ENCODE measurements at places on chromosomes 2 and 18.

DNA sequence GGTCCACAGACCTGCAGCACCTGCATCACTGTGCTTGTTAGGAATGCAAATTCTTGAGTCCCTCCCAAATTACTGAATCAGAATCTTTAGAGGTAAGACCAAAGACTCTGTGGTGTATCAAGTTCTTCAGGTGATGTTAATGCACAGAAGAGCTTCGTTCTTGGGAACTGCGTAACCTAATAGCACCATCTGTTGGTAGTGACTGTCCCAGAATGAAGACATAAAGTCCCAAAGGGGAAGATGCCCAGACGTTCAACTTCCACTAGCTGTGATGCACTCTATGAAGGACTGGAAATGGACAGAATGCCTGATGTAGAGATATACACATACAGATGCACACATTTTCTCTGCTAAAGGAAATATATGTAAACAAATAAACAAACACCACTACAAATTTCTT lies 576.0 kb downstream of the LRP1B start:
- no peak for DNase-seq

DNA sequence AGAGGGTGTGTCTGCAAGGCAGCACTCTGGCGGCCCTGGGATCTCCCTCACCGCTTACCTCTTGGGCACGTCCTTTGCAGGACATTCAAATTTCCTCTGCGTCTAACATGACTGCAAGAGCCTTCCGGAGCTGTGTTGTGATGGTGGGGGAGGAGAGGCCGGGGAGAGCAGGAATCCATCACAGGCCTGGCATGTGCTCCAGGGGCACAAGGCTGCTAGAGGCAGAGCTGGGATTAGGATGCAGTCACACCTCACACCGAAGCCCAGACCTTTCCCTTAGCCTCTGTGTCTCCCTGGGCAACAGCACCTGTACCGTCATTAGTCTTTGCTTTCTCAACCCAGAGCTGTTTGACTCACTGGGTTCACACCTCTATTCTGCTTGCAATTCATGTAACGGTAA lies 111.3 kb downstream of the CMPK2 start:
- no peak for DNase-seq

GRCh38 chr18:79786304-79786703 lies 11.4 kb upstream of the KCNG2 start:
- DNase-seq = no peak

GRCh38 chr2:219282375-219282774 lies 3.2 kb downstream of the DNAJB2 start:
- no peak for DNase-seq

- DNase-seq = no peak
Measured at GRCh38 chr18:58808349-58808748, 56.3 kb upstream of the ZNF532 start.

DNA sequence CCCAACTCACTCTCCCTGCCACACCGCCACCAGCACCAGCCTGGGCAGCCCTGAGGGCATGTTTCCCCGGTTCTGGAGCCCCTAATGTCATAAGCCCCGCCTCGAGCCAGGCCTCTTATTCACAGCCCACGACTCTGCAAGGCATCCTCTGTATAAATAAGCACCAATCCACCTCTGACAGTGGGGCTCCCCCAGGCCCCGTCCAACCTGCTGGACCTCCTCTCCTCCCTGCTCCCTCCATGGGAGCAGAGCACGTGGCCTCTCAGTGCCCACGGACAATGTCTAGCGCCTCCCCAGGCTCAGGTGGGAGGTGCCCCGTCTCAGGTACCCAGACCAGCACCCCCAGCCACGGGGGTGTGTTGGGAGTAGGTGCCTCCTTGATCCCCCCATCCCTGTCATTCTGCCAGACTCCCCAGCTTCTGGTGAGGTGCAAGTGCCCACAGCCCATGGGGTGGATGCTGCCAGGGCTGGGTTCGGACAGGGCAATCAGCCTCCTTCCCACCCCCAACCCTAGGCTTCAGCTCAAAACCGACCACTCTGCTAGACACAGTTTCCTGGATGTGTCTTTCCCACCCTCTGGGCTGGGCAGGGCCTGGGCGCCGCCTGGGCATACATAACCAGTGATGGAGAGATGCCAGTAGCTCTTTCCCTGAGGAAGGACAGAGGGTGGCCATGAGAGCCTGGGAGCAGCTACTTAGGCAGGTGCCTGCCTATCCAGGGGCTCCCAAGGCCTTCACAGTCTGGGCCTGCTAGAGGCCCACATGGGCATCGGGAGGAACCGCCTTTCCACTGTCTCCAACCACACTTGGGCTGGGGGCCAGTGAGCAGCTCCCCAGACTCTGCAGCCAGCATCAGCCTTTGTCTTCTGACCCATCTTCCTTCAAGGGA lies 1.6 kb upstream of the ADRA2B start:
- no peak for DNase-seq

- DNase-seq = no peak
Measured at GRCh38 chr2:129366263-129366662, 613.2 kb upstream of the RAB6C start.

DNA sequence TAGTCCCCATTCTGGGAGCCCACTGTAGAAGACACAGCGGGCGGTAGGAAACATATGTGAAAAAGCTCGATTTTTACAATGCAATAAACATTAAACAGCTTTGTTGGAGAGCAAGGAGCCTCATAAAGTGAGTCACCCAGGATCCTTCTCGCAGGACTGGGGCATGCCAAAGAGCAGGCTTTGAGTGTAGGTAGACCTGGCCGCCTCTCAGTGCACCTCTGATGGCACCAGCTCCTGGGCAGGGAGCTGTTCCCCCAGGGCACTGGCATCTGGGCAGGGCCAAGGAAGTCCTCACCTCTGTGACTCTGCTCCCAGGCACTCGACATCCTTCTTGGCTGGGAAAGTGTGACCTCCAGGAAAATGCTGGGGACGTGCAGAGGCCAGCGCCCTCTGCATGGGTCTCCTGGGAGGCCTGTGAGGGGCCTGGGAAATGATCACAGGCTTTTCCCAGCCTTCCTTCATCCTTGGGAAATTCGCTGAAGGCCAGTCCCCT lies 94.2 kb downstream of the POLR1A start:
- no peak for DNase-seq

DNA sequence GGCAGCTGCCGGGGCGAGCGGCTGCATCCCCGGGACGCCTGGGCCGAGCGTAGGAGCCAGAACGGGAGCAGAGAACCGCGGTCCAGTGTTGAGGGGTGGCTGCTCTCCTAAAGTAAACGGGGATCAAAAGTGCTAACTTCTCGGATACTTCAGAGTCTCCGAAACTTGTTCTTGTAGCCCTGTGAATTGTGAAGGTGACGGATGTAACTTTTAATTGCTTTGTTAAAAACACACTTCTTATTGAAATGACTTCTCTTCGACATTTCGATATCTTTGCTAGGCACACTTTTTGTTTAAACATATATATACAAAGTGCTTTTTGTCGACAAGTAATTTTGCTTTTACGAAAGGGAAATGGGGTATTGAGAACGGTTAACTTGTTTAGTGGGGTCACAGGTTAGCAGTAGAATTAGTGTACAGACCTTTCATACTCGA lies 540 bp downstream of the ATP9B start:
- DNase-seq = no peak

GRCh38 chr2:4868466-4868865 lies 823.7 kb upstream of the SOX11 start:
- no peak for DNase-seq

DNA sequence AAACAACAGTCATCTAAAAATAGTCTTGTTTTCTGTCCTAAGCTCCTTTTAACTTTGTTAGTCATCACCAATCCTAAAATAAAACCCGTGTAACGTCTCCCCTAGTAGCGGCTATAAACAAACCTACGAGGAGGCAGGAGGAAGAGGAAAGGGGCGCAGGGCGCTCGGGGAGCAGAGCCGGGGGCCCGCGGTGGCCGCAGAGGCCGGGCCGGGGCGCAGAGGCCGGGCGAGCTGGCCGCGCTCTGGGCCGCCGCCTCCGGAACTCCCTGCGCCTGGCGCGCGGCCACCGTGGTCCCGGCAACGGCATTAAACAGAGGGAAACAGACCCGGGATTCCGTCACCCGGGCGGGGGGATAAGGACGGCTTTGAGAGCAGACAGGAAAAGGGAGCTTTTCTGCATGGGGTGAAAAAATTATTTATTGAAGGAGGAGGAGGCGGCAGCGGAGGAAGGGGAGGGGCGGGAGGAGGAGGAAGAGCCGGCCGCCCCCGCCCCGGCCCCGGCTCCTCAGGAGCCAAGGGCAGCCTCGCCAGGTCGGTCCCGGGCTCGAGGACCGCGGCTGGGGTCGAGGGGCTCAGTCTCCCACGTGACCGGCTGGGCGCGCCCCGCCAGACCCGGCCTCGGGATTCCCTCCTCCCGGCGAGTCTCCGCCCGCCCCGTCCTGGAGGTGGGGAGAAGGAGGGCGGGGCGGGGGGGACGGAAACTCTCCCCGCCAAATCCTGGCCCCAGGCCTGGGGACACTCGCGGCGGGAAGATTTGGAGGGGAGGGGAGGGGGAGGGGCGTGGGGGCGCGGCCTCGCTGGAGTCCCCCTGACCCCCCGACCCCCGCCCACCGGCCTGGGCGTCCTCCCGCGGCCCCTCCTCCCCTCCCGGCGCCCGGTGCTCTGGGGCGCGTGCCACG lies 1.8 kb upstream of the NFATC1 start:
- peak; percentile 67 for DNase-seq

- DNase-seq = no peak
Measured at GRCh38 chr18:27616324-27616723, 431.2 kb upstream of the CHST9 start.

- DNase-seq = no peak
Measured at GRCh38 chr2:232288489-232289030, 90.0 kb upstream of the ALPP start.

DNA sequence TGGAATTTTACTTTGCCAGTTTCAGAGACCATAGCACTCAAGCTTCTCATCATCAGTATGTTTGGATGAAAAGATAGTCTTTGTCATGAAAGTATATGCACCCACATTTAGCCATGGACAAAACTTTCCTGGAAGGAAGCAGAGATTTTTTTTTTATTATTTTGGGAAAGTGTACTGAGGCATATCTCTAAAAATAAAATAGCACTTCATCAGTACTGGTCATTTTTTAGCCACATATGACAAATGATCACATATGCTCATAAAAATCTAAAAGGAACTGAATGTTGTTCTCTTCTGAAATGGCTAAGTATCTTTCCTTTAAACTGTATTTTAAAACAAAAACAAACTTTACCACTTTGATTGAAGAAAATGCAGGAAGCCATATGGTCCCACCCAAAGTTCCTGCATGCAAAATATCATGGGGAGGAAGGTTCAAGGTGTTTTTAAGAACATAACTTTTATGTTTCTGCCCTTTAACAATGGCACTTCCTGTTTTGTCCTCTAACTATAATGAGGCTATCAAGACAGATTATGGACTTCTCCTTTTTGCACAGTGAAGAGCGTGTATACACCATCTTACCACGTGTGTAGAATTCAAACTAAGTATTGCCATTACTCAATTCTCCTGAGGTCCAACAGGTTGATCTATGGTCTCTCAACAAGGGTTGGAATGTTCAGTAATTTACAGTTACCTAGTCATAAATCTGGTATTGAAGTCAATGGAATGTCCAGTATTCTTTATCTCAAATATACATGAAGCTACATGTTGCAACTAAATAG lies 77.1 kb upstream of the SLC39A10 start:
- no peak for DNase-seq
